ENCODE measurements at places on chromosomes 6 and 20. TPM values are rescaled to one million over a fixed set of nuclear protein-coding genes. Genes with fewer than 3 reads are reported as not detected.

The MUC21 gene
- total RNA-seq = not detected

The DLL1 gene
- 12.8 TPM for total RNA-seq

The RPRD1B gene
- 18.9 TPM for total RNA-seq

The PCSK2 gene
- 0.27 TPM for total RNA-seq

The CAGE1 gene
- total RNA-seq = 0.04 TPM

The ADGRF1 gene
- total RNA-seq = not detected

The TTK gene
- total RNA-seq = 9.4 TPM

The RNF182 gene
- 0.53 TPM for total RNA-seq

The GNAS-AS1 gene
- 2.4 TPM for total RNA-seq

The ZNF512B gene
- 15.5 TPM for total RNA-seq

The EPPIN gene
- not detected for total RNA-seq

The COL10A1 gene
- total RNA-seq = 1.9 TPM

The IL17F gene
- not detected for total RNA-seq

The TRIM31 gene
- total RNA-seq = not detected

The AURKA gene
- total RNA-seq = 9.4 TPM

The ULBP3 gene
- 3.9 TPM for total RNA-seq

All from muscle of leg (tissue), 16 donors.